ENCODE measurements at places on chromosomes 5 and 9.

DNA sequence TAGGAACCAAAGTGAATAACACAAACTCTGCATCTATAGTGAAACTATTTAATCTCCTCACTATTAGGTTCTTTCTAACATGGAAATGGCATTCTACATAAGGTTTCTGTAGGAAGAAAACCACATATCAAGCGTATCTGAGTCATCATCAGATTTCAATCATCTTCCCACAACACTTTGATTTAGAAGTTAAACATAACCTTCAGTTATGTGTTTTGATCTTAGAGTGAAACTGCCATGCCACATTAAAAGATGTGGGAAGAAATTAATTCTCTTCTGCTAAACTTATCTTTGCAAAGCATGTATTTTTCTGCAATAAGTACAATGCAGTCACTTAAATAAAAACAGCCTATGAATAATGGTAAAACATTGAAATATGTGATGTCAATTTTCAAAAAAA lies 55.0 kb downstream of the MEF2C start:
- DNase-seq: no peak

GRCh38 chr9:70422371-70423043 lies 8.1 kb upstream of the KLF9 start:
- no peak for DNase-seq

- no peak for DNase-seq
Observed at GRCh38 chr9:128321879-128322403, 306 bp downstream of the TRUB2 start.

- no peak for DNase-seq
Observed at GRCh38 chr5:116517488-116517887, 57.1 kb downstream of the SEMA6A start.

DNA sequence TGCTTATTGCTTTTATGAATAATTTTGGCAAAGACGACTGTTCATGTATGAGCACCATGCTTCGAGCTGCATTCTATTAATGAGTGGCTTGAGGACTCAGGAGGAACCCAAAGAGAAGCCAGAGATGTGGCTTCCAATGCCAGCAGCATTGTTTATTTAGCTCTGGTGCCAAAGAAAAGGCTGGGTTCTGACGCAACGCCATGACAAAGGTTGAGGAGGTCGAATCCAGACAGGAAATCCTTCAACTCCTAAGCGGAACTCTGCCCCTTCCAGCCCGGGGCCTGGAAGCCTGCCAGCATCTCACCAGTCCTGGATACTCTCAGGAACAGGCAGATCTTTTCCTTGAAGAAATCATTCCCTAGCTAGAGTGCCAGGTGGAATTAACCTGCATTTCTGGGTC lies 104.4 kb downstream of the ARHGAP26 start:
- no peak for DNase-seq

- peak; percentile 1 for DNase-seq
Observed at GRCh38 chr9:33049680-33050361, 24.7 kb downstream of the DNAJA1 start.

DNA sequence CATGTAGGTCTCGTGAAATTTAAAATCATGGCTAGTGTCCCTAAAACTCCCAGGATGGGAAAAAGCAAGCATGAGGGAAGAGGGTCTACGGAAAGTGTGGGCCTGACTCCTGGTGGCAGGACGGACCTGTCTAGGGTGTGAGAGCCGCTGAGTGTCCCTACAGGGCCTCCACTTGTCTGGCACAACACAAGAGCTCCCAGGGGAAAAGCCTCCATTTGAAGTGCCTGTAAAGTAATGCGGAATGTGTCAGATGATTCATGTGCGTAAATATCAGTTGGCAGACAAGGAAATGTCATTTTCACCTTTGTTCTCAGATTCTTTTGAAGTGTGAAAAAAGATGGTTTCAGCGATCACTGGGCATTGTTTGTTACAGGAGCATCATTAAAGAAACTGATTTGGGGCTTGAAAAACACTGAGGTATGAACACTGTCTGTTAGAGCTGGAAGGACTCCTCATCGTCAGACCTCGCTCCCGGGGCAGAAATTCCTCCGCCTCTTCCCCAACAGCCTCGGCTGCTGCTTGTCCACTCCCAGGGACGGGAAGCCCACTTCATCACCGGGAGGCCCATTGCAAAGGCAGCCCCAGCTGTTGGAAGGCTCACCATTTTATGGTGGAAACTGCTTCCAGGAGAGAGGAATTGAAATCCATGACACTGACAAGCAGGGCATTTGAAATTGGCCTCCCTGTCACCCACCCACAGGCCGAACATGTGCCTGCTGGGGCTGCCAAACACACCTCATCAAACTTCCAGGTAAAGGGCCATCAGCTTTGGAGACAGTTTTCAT lies 240.8 kb downstream of the FSTL4 start:
- no peak for DNase-seq

- peak; percentile 34 for DNase-seq
Observed at GRCh38 chr9:110255463-110256379, 586 bp downstream of the TXN start.

- DNase-seq: no peak
Observed at GRCh38 chr9:2461892-2462291, 159.7 kb upstream of the VLDLR start.

DNA sequence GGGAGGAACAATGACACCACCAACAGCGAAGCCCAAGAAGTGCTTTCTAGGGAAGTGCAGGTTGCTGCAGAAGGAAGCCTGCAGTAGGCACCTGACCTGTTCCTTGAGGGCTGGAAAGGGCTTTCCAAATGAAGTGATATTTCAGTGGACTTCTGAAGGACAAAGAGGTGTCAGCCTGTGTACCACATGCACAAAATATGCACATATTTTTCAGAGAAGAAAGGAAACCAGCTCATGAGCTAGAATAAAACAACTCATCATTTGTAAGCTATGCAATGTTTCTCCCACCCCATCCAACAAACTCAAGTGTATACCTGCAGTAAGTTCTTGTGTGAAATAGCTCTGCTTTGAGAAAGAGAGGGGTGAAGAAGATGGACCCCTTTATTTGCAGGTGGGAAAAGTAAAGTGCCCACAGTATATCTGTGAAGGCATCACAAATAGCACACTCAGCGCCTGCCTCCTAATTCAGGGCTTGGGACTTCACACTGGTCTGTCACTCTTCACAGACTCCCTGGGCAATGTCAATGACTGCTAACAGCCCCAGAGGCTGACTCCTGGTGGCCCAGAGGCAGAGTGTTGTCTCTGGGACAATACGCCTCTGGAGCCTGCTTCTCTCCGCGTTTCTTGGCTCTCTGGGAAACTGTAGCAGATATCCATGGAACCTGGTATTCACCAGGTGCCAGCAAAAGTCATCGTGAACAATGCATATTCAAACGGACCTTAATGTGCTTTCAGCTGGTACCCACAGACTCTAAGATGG lies 198.1 kb upstream of the EFNA5 start:
- no peak for DNase-seq

DNA sequence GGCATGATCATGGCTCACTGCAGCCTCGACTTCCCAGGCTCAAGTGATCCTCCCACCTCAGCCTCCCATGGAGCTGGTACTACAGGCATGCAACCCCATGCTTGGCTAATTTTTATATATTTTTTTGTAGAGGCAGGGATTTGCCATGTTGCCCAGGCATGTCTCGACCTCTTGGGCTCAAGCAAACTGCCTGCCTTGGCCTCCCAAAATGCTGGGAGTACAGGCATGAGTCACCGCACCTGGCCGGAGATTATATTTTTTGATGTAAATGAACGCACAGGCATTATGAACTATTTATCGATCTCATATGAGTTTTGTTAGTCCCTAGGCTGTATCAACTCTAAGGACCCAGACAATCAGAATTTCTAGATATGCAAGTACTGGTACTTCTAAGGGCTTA lies 25.5 kb upstream of the CEP120 start:
- no peak for DNase-seq

DNA sequence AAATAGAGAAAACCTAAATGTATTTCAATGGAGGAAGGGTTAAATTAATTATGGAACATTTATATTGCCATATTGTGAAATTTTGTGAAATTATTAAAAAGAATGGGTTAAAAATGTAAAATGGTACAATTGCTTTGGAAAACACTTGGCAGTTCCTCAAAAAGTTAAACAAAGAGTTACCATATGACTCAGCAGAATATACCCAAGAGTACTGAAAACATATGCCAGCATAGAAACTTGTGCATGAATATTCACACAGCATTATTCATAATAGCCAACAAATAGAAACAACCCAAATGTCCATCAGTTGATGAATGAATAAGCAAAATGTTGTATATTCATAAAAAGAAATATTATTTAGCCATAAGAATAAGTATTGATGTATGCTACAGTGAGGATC lies 181.0 kb upstream of the MAST4 start:
- no peak for DNase-seq

DNA sequence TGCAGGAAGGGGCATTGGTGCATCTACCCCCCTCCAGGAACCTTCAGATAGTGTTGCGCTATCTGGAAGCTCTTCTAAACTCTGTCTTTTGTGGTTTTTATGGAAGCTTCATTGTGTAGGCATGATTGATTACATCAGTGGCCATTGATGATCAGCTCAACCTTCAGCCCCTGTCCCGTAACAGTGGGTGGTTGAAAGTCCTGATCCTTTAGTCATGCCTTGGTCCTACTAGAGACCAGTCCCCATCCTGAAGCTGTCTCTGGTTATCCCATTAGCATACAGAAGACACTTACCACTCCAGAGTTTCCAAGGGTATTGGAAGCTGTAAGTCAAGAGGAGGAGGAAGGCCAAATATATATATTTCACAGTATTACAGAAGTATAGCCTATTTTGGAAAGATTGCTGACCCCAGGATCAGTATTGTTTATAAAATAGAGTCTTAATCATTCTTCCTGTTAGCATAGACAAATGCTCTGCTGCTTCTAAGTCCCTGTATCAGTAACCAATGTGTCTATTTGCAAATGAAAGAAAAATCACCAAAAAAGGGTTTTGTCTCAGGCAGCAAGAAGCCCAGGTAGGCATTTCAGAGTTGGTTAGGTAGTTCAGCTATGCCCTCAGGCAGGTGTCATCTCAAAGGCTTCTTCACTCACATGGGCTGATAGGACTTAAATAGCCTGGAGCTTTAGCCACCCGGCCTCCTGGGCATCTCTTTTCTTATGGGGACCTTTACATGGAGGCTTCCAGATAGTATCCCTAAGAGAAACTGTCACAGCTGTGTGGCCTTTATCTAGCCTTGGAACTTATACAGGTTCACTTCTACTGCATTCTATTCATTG lies 41.6 kb downstream of the SPIN1 start:
- DNase-seq: no peak

DNA sequence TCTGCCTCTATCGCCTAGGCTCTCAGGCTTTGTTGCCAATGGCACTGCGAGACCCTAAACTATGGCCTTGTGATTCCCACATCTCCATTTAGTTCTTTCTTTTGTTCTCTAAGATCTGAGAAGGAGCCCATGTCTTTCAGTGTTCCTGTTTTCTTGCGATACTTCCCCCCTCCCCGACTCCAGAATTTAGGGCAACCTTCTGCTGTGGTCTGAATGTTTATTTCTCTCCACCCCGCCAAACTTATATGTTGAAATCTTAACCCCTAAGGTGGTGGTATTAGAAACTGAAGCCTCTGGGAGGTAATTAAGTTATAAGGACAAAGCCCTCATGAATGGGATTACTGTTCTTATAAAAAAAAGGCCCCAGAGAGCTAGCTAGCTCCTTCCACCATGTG lies 6.4 kb downstream of the TMC1 start:
- DNase-seq: no peak

DNA sequence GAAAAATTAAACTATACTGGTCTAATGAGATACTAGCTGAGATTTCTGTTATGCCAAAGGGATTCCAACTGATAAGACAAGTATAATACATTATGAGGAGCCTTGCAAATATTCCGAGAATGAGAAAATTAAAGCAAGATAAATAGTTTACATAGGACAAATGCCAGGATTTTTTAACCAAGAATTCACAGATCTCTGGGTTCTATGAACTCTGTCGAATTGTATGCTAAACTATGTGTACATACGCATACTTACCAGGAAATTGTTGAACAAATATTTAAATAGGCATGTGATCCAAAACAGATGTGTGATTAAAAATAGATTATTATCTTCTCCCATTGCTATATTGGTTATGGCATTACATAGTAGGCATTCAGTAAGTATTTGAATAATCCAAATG lies 616.6 kb downstream of the GABRG2 start:
- DNase-seq: no peak

- no peak for DNase-seq
Observed at GRCh38 chr5:139552893-139553575, 8.1 kb upstream of the UBE2D2 start.

- no peak for DNase-seq
Observed at GRCh38 chr5:61292062-61292657, 39.9 kb upstream of the ZSWIM6 start.

GRCh38 chr5:108753877-108754276 lies 6.2 kb downstream of the FER start:
- DNase-seq: no peak

DNA sequence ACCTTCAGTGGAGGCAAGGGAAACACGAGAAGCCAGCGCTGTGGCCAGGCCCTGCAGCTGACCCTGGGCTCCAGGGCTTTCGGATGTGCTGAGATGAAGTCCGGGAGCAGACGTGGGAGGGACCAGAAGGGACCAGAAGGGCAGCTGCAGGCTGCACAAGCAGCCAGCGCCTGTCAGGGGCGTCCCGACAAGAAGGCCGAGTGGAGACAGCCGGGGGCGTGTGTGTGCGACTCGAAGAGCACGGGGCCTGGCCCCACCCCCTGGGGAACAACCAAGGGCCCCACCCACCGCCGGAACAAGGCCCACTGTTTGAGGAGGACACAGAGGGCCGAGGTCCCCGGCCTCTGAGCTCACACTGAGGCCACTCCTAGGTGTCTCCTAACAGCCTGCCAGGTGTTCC lies 31.4 kb downstream of the SLC12A7 start:
- DNase-seq: no peak

GRCh38 chr5:16464231-16464630 lies 1.4 kb downstream of the ZNF622 start:
- no peak for DNase-seq

- no peak for DNase-seq
Observed at GRCh38 chr9:133282464-133283238, 7.7 kb upstream of the ABO start.

DNA sequence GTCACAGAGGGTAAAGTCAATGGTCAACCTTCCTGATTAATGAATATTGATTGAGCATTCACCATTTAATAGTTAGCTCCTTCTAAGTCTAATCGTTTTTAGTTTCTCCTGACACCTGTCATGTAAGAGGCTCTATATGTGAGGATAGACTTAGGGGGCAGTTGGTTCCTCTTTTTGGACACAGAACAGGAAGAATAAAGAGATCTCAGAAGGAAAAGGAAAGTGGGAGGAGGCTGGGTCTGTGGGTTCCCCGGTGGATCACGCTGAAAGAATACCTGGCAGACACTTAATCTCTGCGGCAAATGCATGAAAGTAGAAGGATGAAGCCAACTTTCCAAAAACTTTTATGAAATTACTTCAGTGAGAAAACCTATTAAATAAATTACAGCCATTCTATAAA lies 98.4 kb downstream of the PDE4D start:
- no peak for DNase-seq

DNA sequence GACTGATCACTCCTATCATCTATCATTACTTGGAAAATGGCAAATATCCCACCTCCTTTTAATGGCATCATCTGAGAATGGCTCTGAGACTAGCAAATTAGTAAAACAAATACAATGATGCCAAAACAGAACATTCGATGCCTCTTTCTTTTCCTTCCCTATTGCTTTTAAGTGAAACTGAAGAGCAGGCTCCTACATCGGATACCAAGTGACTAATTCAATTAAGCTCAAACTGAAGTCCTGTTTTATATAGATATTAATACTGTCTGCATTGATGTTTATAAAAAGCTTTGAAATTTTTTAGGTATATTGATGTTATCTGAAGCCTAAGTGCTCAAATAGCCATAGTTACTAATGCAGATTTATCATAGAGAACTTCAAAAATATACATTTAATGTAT lies 43.9 kb downstream of the SAXO1 start:
- no peak for DNase-seq

All from GM12892 (cell line).